ENCODE measurements at places on chromosomes 5 and 9.

DNA sequence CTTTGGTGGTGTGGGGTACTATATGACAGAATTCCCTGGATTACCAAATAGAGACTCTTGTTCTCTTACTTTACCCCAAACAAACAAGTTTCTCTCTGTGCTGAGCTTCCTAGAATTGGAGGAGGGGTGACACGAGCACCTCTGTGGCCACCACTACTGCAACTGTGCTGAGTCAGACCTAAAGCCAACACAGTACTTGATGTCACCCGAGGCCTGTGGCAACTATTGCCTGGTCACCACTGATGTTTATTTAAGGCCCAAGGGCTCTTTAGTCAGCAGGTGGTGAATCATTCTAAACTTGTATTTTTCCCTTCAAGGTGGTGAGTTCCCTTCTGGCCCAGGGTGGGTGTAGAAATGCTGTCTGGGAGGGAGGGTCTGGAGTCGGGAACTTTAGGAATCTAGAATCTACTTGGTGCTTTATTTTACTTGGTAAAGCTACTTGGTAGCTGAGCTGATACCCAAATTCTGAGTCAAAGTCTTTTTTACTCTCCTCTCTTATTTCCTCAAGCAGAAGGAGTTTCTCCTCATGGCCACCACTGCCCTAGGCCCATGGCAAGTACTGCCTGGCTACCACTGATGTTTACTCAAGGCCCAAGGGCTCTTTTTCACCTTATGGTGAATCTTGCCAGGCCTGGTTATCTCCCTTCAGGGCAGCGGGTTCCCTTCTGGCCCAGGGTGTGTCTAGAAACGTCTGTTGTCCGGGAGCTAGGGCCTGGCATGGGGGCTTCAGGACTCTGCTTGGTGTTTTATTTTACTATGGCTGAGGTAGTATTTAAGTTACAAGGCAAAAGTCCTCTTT, 9.8 kb downstream of the LURAP1L start:
- DNase-seq: peak; percentile 95

DNA sequence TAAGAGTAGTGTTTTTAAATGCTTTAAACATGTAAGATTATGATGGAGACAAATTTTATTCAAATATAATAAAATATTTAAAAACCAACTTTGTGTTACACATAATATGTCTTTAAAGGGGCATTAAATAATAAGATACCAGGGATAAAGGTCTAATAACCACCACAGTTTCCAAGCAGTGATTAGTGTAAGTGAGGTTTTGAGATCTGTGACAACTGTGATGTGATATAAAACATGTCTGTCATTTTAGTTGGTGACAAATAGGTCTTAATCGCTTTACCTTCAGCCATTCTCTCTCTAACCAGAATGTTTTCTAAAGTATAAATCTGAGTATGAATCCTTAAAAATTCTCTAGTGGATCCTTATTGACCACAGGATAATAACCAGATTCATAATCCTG, 28.1 kb downstream of the PPIP5K2 start:
- no peak for DNase-seq

DNA sequence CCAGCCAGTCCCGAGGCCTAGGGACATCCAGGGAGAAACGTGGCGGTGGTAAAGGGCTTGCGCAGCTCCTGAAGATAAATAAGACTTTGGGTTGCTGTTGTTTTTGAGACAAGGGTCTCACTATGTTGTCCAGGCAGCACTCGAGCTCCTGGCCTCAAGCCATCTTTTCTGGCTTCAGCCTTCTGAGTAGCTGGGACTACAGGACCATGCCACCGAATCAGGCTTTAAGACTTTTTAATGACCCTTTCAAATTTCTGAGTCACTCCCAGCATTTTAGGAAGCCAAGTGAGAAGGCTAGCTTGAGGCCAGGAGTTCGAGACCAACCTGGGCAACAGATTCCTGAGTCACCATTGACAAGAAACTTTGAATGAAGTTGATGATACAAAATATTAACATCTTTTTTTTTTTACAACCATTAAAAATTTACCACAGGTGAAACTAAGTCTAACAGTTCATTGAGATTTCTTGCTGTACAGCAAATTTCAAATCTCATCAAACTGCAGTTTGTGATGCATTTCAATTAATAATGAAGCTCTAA, 817 bp upstream of the GNE start:
- no peak for DNase-seq

DNA sequence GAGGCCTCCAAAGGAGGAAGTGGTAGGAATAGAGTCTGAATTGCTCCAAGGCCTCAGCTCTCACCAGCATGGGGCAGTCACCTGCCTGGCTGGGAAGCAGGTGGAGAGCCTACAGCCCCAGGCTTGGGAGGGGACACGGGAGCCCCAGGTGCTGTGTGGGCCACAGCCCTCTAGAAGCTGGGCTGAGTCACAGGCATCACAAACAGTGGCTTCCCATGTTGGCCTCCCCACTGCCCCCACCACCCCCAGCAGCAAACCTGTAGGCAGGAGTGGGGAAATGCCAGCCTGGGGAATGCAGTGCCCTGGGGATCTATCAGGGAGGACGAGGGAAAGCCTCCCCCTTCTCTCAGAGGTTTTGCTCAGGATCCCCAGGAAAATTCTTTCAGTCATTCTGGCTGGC, 309.6 kb downstream of the SLIT3 start:
- no peak for DNase-seq

- peak; percentile 45 for DNase-seq
Measured at GRCh38 chr5:89878140-89879132, 531.1 kb downstream of the CETN3 start.

- peak; percentile 1 for DNase-seq
Measured at GRCh38 chr5:76402251-76402885, 717 bp upstream of the IQGAP2 start.

DNA sequence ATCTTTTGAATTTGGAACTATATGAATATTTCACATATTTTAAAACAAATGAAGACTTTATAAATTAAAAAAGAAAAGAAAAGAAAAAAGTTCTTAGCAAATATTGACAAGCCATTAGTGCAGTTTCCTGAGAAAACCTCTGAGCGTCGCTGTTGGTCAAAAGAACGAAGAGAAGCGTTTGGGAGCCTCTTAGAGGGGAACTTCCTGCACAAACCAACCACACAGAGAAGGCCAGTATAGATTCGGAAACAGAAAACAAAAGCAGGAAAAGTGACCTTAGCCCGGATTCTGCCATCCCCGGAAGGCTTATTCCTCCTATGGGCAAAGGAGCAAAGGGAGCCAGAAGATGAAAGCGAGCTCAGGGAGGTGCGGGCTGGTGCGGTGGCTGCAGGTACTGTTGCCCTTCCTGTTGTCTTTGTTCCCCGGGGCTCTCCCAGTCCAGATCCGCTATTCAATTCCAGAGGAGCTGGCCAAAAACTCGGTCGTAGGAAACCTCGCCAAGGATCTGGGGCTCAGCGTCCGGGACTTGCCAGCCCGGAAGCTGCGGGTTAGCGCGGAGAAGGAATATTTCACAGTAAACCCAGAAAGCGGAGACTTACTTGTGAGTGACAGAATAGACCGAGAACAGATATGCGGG, at the start of gene PCDHGB2:
Gene PCDHGB2 (plus strand): TSS at position 205 of the 637 bp plus-strand sequence. CDS start 142 bp downstream, at position 347.
- peak; percentile 68 for DNase-seq

DNA sequence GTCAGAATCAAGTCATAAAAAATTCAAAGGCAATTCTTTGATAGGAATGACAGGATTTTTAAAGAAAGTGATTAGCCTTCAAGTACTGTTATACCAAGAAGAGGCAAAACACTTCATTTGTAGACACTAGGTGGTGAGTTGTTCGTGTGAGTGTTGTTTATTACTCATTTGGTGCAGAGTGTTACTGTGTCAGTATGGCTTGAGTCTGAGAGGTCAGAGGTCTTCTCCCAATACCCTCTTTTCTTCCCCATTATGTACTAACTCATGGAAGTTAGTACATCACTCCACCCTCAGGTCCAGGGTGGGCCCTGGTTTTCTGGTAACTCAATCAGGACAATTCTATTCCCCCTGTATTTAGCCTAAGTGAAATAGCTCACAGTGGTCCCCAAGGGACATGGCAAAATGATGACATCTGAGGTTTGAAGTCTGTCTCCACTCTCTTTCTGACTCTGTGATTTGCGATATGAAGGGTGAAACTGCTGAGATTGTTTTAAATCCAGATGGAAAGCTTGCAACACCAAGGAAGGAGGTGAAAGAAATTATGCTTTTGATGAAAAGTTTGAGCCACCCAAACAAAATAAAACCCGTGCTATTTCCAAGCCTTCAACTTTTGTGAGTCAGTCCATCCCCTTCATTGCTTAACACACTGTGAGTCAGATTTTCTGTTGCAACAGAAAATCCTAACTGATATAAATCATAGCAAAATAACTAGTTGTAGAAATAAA, 56.8 kb downstream of the NUDT12 start:
- DNase-seq: peak; percentile 80

DNA sequence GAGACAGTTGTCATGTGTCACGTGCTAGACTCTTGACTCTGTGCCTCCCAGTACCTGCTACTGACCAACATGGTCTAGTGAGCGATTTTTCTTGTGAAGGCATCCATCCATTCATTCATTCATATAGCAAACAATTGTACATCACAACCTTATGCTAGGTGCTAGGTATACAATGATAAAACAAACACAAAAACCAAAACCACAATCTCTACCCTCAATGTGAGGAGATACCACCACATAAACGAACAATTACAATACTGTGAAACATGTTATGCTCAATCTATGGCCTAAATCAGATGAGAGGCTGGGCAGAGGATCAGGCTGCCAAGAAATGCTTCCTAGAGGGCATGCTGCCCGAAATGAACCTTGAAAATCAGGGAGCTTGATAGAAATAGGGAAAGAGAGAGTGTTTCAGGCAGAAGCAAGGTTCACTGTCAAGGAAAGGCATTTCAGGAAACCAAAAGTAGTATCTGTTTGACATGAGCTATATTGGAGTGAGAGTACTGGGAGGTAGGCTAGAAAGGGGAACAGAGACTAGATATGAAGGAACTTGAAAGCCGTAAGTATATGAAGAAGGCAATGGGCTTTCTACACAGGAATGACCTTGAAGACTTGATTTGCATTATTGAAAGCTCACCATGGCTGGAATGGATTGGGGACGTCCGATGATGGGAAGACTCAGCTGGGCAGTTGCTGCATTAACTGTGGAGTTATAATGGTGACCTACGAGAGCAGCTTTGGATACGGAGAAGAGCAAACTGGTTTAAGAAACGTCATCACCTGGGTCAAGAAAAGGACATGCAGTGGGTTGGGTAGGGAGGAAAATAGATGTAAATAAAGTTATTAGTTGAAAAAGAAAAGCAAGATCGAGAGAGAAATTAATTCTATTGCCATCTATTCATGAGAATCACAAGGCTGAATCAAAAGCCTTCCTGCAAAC, 90.1 kb downstream of the THBS4 start:
- DNase-seq: no peak

DNA sequence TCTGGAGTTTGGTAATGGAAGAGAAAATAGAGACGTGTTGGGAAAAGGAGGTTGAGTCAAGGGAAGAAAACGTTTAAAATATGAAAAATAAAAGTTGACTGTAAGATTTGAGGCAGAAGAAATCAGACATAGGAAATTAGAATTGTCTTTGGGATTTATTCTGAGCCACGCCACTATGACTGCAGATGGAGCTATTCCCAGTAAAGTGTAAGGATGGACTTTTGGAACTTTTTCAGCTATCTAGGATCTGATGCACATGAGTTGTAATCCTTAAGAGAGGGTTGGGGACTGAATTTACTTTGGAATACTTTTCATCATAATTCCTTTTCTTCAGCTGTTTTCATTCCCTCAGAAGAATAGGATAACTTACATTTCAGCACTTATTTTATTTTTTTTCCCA, 336.7 kb downstream of the FAM170A start:
- no peak for DNase-seq

- DNase-seq: no peak
Measured at GRCh38 chr9:81682797-81683196, 6.5 kb downstream of the TLE1 start.

- no peak for DNase-seq
Measured at GRCh38 chr9:121612511-121612998, 38.9 kb upstream of the DAB2IP start.

DNA sequence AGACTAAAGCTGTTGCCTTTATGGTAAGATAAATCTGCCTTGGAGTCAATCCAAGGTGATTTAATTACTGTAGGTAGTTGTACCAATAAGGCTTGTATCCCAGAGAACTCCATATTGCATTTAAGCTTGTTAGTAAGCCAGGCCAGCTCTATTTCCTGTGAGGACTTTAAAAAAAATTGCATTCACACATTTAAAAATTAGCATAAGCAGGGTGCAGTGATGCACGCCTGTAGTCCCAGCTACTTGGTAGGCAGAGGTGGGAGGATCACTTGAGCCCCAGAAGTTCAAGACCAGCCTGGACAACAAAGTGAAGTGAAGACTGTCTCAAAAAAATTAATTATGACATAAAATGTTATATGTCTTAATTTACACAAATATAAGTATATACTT, 28.7 kb upstream of the ABL1 start:
- DNase-seq: no peak

- DNase-seq: no peak
Measured at GRCh38 chr5:151153300-151153699, 4.3 kb downstream of the ANXA6 start.

GRCh38 chr5:77231471-77232138, 21.1 kb downstream of the PDE8B start:
- no peak for DNase-seq

DNA sequence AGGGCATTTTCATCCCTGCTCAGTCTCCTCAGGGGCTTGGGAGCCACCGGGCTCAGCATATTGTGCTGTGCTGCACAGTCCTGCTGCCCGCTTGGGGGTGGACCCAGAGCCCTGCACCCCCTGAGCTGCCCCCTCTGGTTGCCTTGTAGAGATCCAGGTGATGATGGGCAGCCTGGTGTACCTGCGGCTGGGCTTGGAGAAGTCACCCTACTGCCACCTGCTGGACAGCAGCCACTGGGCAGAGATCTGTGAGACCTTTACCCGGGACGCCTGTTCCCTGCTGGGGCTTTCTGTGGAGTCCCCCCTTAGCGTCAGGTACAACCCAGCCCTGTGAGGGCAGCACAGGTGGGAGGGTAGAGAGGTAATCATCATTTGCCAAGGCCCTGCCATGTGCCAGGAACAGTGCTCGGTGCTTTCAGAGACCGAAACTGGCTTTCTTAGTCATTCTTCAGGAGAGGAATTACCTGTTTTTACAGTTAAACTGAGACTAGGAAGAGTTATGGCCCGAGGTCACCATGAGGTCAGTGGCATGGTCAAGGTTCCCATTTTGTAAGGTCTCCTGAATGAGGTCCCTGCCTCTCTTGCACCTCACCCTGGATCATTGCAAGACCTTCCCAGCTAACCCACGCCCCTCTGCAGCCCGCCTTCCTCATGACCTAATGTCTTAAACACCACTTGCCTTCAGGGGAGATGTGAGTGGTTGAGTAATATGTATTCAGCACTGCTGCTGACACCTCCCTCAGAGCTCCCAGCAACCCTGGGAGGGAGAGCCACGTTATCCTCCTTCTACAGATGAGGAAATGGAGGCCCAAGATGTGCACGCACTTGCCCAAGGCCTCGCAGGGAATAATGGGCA, 7.5 kb downstream of the NHP2 start:
- DNase-seq: peak; percentile 74

Data from EL (cell line).